ENCODE measurements at places on chromosomes 3 and 15.

GRCh38 chr15:38878026-38878425 lies 313.4 kb upstream of the RASGRP1 start:
- H3K27ac ChIP-seq = no peak overlapping the region
- no peaks in the 10 kb centered on the region for H3K27me3 ChIP-seq
- no peak overlapping the region for H3K4me3 ChIP-seq
- H3K36me3 ChIP-seq = no peaks in the 10 kb centered on the region

DNA sequence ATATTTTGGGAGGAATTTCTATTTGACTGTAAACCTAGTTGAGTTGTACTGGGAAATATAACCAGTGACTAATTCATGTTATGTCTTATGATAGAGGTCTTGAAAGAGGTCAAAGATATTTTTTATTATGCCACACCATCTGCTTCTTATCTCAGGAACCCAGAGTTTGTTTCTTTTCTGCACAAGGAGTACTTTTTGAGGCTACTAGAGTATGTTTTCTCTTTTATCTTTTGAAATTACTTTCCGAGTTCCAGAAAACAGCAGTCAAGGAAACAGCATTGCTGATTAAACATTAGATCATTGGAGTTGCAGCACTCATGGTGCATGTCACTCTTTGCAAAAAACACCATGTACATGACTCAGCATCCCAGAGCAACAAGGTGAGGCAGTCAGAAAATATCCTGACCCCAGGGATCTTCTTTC lies 645.8 kb upstream of the NR2F2 start:
- H3K36me3 ChIP-seq = no peaks in the 10 kb centered on the region
- H3K4me1 ChIP-seq = no peaks in the 10 kb centered on the region
- no peak overlapping the region for H3K4me3 ChIP-seq
- H3K27me3 ChIP-seq = no peaks in the 10 kb centered on the region
- DNase-seq = no peak

DNA sequence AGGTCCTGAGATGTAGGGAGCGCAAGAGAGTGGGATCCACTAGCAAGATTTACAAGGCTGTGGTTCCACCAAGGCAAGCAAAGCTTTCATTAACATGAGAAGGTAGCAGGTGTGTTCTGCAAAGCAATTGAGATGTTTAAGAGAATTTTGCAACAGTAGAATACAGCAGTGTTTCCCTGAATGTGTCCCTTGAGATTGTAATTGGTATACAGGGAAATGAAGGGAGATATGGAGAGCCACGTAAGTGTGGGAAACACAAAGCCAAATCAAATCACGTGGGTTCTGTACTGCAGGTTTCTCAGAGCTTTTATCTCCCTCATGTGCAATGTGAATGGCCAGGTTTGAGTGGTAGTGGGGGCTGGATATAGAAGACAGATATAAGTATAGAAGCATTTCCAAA lies 67.3 kb downstream of the ATG7 start:
- no peaks in the 10 kb centered on the region for H3K4me1 ChIP-seq
- no peak overlapping the region for H3K4me3 ChIP-seq
- H3K36me3 ChIP-seq = peaks cover 9% of the 10 kb centered on the region
- H3K27ac ChIP-seq = no peak overlapping the region

DNA sequence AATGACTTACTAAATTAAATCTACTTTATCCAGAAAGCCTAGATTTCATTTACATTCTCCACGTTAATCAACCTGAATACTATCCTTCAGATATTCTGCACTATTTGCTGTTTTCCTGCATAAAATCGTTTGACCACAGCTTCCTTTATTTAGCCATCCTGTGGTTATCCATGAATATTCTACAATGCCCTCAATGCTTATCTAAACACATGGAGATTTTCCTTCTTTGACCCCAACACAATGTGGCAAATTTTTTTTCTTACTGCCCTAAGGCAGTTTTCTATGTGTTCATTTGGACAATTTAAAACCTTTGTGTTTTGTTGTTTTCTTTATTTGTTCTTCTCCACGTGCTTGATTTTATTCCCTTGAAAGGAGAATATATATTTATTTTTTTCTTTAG lies 495.5 kb upstream of the ROBO1 start:
- H3K4me3 ChIP-seq = no peak overlapping the region
- no peaks in the 10 kb centered on the region for H3K27me3 ChIP-seq
- DNase-seq = no peak
- H3K27ac ChIP-seq = no peak overlapping the region
- no peaks in the 10 kb centered on the region for H3K4me1 ChIP-seq

- no peak overlapping the region for H3K27ac ChIP-seq
- H3K27me3 ChIP-seq = no peaks in the 10 kb centered on the region
- no peak for DNase-seq
- H3K4me1 ChIP-seq = no peaks in the 10 kb centered on the region
- no peaks in the 10 kb centered on the region for H3K36me3 ChIP-seq
Observed at GRCh38 chr15:86316726-86317383, 237.2 kb downstream of the AGBL1 start.

DNA sequence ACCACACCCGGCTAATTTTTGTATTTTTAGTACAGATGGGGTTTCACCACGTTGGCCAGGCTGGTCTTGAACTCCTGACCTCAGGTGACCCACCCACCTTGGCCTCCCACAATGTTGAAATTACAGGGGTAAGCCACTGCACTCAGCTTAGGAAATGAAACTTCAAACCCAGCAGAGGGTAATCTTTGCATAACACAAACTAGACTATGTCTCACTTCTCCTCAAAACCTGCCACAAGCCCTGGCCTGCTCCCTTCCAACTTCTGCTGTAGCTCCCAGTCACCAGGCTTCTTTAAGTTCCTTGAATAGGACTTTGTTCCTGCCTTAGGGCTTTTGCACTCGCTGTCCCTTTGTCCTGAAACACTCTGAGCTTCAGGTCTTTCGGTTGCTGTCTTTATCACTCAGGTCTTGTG lies 39.2 kb upstream of the SEMA4B start:
- no peaks in the 10 kb centered on the region for H3K36me3 ChIP-seq
- H3K4me3 ChIP-seq = no peak overlapping the region
- peaks cover 7% of the 10 kb centered on the region for H3K4me1 ChIP-seq
- no peak overlapping the region for H3K27ac ChIP-seq
- no peak for DNase-seq

GRCh38 chr3:106720510-106720909 lies 656.7 kb upstream of the CCDC54 start:
- peaks cover 10% of the 10 kb centered on the region for H3K27me3 ChIP-seq
- no peak overlapping the region for H3K27ac ChIP-seq
- no peak for DNase-seq
- H3K4me1 ChIP-seq = no peaks in the 10 kb centered on the region
- no peak overlapping the region for H3K4me3 ChIP-seq
- no peaks in the 10 kb centered on the region for H3K36me3 ChIP-seq

- no peak for DNase-seq
- H3K4me1 ChIP-seq = no peaks in the 10 kb centered on the region
- H3K36me3 ChIP-seq = no peaks in the 10 kb centered on the region
Observed at GRCh38 chr3:170801597-170801996, 68.4 kb downstream of the RPL22L1 start.

GRCh38 chr3:129276385-129276784 lies 2.3 kb upstream of the HMCES start:
- H3K4me3 ChIP-seq = no peak overlapping the region
- no peak for DNase-seq
- H3K27ac ChIP-seq = no peak overlapping the region
- H3K27me3 ChIP-seq = no peaks in the 10 kb centered on the region
- peaks cover 24% of the 10 kb centered on the region for H3K4me1 ChIP-seq
- H3K36me3 ChIP-seq = peaks cover 8% of the 10 kb centered on the region

GRCh38 chr3:37321377-37321781 lies 147.0 kb upstream of the LRRFIP2 start:
- no peak overlapping the region for H3K4me3 ChIP-seq
- H3K27me3 ChIP-seq = no peaks in the 10 kb centered on the region
- DNase-seq = no peak
- H3K4me1 ChIP-seq = no peaks in the 10 kb centered on the region
- H3K36me3 ChIP-seq = no peaks in the 10 kb centered on the region
- H3K27ac ChIP-seq = no peak overlapping the region

GRCh38 chr3:187914231-187914630 lies 169.0 kb upstream of the BCL6 start:
- H3K4me3 ChIP-seq = no peak overlapping the region
- H3K27ac ChIP-seq = no peak overlapping the region
- no peaks in the 10 kb centered on the region for H3K36me3 ChIP-seq
- H3K27me3 ChIP-seq = no peaks in the 10 kb centered on the region
- peaks cover 20% of the 10 kb centered on the region for H3K4me1 ChIP-seq
